Epithelial cell of proximal tubule (primary cell): ENCODE measurements at places on chromosomes 6 and 20. TPM values are rescaled to one million over a fixed set of nuclear protein-coding genes. Genes with fewer than 3 reads are reported as not detected.

Gene DHX16
- 41.5 and 52.0 TPM in 2 replicates for total RNA-seq

Gene BPIFA2
- not detected in 2 replicates for total RNA-seq

Gene RAET1L
- total RNA-seq = 1.5 and 3.1 TPM in 2 replicates

Gene IL17A
- not detected in 2 replicates for total RNA-seq

Gene ENPP5
- 1.5 and 2.5 TPM in 2 replicates for total RNA-seq

Gene CD109
- 11.4 and 24.3 TPM in 2 replicates for total RNA-seq
